ENCODE measurements at places on chromosomes 12 and 14.

DNA sequence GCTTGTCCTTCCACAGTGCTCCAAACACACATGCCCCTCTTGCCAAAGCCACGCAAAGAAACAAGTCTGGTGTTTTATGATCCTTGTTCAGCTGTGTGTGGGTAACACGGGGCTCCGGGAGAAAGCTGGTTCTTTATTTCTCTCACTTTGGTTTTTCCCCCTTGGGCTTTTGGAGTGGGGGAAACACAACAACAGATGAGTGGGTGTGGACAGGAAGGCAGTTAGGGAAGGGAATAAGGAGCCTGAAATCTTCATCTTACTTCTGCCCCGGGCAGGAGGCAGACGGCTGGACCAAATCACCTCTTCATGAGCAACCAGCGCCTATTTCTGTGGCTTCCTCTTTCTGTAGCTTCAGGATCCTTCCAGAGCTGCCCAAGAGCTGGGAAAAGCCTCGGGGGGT is 218.5 kb downstream of the PHETA1 start:
- DNase-seq: no peak

DNA sequence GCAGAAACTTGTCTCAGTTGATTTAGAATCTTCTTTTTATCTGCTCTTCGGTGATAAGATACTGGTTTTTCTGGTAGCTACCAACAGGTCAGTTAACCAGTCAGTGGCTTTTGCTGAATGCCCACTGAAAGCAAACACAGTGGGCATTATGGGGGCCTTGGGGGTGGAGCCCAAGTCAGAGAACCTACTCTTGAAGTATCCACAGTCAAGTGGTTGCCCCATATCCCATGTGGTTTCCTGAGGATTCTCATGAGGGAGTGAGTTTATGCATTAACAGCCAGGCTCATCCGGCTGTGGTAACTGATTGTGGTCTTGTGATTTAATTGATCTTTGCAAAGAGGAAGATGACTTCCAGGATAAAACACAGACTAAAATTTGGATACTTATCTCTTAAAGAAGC is 83.7 kb downstream of the ST8SIA1 start:
- DNase-seq: no peak

DNA sequence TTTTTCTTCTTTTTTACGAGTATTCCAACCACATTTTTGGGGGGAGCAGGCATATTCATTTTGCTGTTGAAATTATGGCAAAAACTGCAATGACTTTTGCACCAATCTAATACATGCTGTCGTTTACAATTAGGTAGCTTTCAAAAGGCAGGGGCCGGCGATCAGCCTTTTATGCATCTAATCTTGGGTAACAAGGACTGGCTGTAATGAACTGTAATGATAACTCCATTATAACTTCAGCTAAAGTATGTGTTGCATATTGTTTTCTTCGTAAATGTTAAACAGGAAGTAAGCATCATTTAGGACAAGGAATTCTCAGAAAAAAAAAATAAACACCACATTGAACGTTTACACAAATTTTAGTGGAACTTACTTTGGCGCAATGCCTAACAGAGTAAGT is 30.3 kb upstream of the KLRF1 start:
- DNase-seq: no peak

GRCh38 chr12:98256830-98257229 is 258.6 kb upstream of the TMPO start:
- no peak for DNase-seq

GRCh38 chr12:104402630-104403029 is 54.1 kb upstream of the CHST11 start:
- DNase-seq: no peak

- DNase-seq: no peak
Observed at GRCh38 chr12:72523754-72524153, 251.6 kb downstream of the TRHDE start.

All from GDM1 (cell line).